Cardiac septum (tissue), 1 donor: ENCODE measurements at places on chromosomes 4 and X. TPM values are rescaled to one million over a fixed set of nuclear protein-coding genes. Genes with fewer than 3 reads are reported as not detected.

GRCh38 chr4:185742766-185743165 lies 69.2 kb downstream of the SORBS2 start:
- DNase-seq: no peak

GRCh38 chrX:38627683-38628082 lies 66.3 kb downstream of the TSPAN7 start:
- no peak for DNase-seq

- no peak for DNase-seq
Measured at GRCh38 chr4:3374011-3374645, 67.6 kb upstream of the HGFAC start.

- no peak for DNase-seq
Measured at GRCh38 chr4:123159479-123159878, 237.1 kb upstream of the NUDT6 start.

The STBD1 gene
- total RNA-seq: 37.6 TPM
